ENCODE measurements at places on chromosomes 5 and 9. TPM values are rescaled to one million over a fixed set of nuclear protein-coding genes. Genes with fewer than 3 reads are reported as not detected.
A peak's percentile ranks its signal among the peaks of the same experiment; 100 is the strongest.

DNA sequence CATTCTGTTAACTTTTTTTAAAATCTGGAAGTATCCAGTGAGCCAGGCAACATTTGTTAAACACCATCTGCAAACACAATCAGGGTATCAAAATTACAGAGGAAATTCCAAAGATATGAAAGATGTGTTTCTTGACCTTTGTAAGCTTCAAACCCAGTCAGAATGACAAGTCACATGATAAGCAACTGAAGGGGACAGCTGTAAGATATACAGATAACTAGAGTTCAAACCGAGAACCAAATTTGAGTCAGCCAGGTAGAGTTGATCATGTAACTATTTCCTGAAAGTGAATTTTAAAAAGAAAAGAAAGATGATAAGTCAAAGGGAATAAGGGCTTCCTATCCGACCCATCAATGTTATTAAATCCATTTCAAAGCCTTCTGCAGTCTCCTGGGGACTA lies 196.2 kb downstream of the DEPDC1B start:
- H3K4me1 ChIP-seq, result peaks cover 36% of the 10 kb centered on the region
- H3K27ac ChIP-seq, result no peak overlapping the region
- no peak overlapping the region for H3K4me3 ChIP-seq
- DNase-seq, result no peak
- H3K36me3 ChIP-seq, result no peaks in the 10 kb centered on the region

DNA sequence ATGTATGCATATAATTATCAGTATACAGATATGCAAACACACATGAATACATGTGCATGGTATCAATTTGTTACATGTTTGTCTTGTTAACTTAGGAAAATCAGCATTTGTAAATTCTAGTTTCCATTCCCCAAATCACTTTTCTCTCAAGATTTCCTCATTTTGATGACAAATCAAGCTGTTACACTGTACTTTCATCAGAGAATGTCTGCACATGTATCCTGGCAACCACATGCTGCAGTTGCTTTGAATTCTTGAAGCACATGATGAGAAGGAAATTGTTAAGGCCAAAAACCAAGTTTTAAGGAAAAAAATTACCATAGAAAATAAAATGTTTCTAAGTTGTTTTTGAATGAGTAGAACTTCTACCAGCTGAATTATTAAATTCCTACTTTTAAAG lies 1834.5 kb downstream of the EFNA5 start:
- H3K27ac ChIP-seq, result no peak overlapping the region
- H3K4me3 ChIP-seq, result no peak overlapping the region
- H3K4me1 ChIP-seq, result peaks cover 3% of the 10 kb centered on the region
- H3K27me3 ChIP-seq, result no peaks in the 10 kb centered on the region
- peaks cover 5% of the 10 kb centered on the region for H3K36me3 ChIP-seq

- H3K27ac ChIP-seq, result no peak overlapping the region
- H3K36me3 ChIP-seq, result no peaks in the 10 kb centered on the region
- no peak for DNase-seq
- H3K4me3 ChIP-seq, result no peak overlapping the region
- no peaks in the 10 kb centered on the region for H3K27me3 ChIP-seq
These were observed 318.8 kb upstream of the ELAVL2 start for GRCh38 chr9:24144796-24145195.

DNA sequence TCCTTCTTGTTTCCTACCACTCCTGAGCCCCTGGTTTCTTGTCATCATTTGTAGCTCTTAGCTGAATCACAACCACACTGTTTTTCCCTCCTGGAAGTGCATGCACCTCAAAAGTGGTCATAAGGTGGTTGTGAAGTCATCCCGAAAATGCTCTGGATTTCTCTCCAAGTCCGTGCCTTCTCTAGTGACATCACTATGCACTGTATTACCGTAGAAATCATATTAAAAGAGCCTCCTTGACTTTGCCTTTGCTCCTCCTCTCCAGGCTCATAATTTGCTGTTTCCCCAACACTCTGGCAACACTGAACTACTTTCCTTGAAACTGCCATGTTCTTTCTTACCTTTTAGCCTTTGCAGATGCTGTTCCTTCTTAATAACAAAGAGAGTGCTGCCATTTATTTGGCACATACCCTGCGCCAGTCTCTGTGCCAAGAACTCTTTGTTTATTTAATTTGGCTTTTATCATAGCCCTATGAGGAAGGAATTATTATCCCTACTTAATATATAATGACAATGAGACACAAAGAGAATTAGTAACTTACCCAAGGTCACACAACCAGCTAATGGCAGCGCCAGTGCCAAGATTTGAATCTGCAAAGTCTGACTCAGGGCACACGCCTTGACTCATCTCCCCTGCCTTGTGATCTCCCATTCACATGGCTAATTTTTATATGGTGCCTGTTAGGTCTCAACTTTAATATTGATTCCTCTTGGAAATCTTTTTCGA lies 115.4 kb downstream of the KIF4B start:
- no peaks in the 10 kb centered on the region for H3K4me1 ChIP-seq
- no peaks in the 10 kb centered on the region for H3K36me3 ChIP-seq
- no peak overlapping the region for H3K27ac ChIP-seq
- no peak for DNase-seq
- H3K4me3 ChIP-seq, result no peak overlapping the region

- no peaks in the 10 kb centered on the region for H3K36me3 ChIP-seq
- no peak overlapping the region for H3K4me3 ChIP-seq
- no peak for DNase-seq
- H3K27ac ChIP-seq, result no peak overlapping the region
- H3K27me3 ChIP-seq, result no peaks in the 10 kb centered on the region
These were observed 562.6 kb downstream of the ANXA1 start for GRCh38 chr9:73714294-73714693.

- no peak for DNase-seq
- no peak overlapping the region for H3K4me3 ChIP-seq
- peaks cover 21% of the 10 kb centered on the region for H3K4me1 ChIP-seq
These were observed 439.0 kb downstream of the ENC1 start for GRCh38 chr5:74201334-74202081.

- H3K4me3 ChIP-seq, result no peak overlapping the region
- DNase-seq, result no peak
- H3K27ac ChIP-seq, result no peak overlapping the region
- no peaks in the 10 kb centered on the region for H3K36me3 ChIP-seq
- peaks cover 60% of the 10 kb centered on the region for H3K27me3 ChIP-seq
These were observed 7.0 kb downstream of the UNC5A start for GRCh38 chr5:176817369-176817840.

DNA sequence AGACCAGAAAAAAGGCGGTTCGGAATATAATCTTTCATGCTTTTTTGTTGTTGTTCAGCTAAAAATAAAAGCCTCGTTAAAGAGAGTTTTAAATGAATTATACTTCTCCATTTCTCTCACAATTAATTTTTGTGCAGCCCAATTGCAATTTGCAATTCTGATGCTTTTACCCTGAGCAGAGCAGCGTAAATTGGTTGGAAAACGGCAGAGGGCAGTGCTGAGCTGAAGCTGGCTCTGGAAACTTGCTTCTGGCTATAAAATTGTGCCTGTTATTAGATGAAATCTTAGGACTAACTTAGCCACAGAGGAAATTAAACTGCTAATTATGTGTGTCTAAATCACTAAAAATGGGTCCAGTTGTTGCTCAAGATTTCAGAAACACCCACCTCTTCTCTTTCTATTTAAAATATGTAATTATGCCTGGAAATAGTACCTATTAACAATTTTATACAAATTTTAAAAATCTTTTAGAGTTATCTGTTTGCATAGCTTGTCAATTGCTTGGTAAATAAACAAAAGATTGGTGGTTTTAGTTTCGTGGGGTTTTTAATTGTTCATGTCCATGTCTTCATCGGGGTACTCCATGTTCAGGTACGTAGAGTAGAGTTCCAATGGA lies 441.8 kb upstream of the TLE4 start:
- no peak overlapping the region for H3K4me3 ChIP-seq
- peaks cover 8% of the 10 kb centered on the region for H3K4me1 ChIP-seq
- no peaks in the 10 kb centered on the region for H3K27me3 ChIP-seq
- no peak for DNase-seq
- H3K36me3 ChIP-seq, result no peaks in the 10 kb centered on the region

GRCh38 chr9:110152704-110153374 lies 55.1 kb downstream of the C9orf152 start:
- peaks cover 77% of the 10 kb centered on the region for H3K4me1 ChIP-seq
- H3K4me3 ChIP-seq, result no peak overlapping the region
- peak overlapping the region; percentile 38 for H3K27ac ChIP-seq
- no peak for DNase-seq

GRCh38 chr5:127409921-127410675 lies 107.3 kb upstream of the PRRC1 start:
- no peak overlapping the region for H3K4me3 ChIP-seq
- peaks cover 18% of the 10 kb centered on the region for H3K36me3 ChIP-seq
- H3K27ac ChIP-seq, result no peak overlapping the region

Gene SPINK13
- not detected for total RNA-seq

Gene AIF1L
- 31.1 TPM for total RNA-seq

Gene TMOD1
- total RNA-seq, result not detected

Gene MAMDC4
- 9.4 TPM for total RNA-seq

Gene IGFBPL1
- total RNA-seq, result 2.8 TPM
